ENCODE measurements at places on chromosomes 1 and 21.

GRCh38 chr1:116265931-116266863 is 106.8 kb upstream of the ATP1A1 start:
- no peak for DNase-seq

GRCh38 chr21:35448876-35449599 is 399.9 kb upstream of the RUNX1 start:
- no peak for DNase-seq

DNA sequence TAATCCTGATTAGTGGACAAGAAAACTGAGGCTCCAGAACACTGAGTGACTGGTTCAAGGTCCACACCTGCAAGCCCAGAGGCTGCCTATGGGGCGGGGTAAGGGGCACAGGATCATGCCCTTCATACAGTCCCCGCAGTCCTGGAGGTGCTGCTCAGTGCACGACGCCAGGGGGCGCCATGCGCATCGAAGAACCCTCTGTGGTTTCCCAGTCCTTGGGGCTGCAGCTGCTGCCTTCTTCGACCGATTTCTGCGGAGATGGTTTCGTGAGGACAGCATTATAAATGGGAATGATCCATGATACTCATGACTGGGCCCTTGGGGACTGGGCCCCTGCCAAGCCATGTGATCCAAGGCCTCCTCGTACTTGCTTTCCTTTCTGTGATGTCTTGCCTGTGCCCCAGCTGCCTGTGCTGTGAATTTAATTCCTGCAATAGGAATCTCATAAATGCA is 37.1 kb upstream of the ARHGEF10L start:
- DNase-seq = peak; percentile 52

DNA sequence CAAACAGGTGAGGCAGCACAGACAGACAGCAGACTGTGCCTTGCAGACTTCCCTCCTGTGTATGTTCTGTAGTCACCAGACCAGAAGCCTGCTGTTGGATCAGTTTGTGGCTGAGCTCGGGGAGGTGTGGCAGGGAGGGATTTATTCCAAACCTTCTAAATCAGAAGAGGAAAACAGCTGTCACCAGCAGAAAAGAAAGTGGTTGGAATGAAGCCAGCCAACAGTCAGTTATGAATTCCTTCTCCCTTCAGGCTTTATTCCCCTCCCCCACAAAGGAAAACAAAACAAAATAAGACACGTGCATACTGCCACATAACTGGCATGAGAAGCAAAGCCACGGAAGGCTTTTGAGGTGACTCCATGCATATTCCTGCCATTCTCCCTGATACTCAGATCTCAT is 19.0 kb upstream of the PIGV start:
- no peak for DNase-seq

GRCh38 chr1:117616967-117617366 is 11.1 kb downstream of the TENT5C start:
- DNase-seq = no peak

DNA sequence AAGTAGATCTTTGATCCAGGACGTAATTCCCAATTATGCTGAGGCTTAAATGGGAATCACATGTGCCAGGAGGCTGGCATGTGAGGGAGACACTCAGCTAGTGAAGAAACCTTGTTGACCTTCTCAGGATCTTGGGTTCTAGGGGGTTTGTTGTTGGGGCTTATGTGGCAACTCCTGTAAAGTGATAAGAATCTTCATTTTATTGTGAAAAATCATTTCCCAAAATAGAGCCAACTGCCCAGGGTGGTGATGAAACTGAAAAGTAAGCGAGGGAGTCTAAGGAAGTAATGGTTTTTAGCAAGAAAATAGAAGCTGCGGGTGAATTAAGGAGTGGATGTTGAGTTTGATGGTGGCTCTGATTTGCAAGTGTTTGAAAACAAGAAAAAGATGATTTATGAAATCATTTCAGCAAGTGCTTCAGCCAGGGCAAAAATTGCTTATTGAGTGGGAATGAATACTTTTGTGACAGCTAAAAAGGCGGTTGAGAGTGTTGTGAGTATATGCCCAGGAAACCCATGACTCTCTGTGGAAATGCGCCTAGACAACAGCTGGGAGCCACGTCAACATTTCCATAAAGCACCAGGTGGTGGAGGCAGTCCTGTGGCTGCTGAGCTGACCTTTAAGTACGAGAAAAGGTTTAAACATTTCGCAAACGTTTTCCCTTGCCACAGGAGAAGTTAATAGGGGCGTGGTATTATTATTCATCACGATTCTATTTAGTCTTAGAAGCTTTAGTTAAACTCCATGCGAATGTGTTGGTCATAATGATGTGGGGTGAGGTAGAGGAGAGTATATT is 102.7 kb downstream of the HMGB4 start:
- DNase-seq = no peak

GRCh38 chr1:17011092-17011438 is 663 bp downstream of the ATP13A2 start:
- no peak for DNase-seq

GRCh38 chr21:33028773-33029384 is 3.1 kb downstream of the OLIG2 start:
- DNase-seq = no peak

DNA sequence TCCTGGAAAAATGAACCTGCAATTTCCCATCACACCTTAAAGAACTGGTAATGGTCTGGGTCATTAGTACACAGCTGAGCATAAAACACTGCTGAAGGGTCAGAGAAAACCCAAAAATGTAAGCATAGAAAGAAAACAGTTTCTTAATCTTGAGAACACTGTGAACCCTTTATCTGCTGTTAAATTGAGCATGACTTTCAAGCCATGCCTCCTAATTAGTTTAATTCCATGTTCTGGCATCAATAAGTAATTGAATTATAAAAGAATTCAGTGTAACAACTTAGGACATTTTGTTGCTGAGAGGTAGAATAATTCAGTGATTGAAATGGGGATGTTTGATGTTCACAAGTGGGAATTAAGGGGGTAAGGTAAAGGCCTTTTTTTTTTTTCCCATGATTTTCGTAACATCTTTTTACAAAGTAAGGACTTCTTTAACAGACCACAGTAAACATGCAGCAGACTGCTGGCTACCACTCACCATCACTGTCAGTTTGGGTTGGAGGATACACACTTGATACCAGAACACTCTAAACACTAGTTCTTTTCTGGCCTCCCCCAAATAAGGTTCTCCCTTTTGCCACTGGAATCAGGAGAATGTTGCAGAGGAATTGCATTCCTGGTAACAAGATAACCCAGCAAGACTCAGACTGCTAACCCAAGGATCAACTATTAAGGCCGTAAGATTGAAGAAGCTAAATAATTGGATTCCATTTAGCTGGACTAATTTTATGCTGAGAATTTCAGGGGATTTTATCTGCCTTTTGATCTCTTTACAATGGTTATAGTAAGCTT is 3.0 kb downstream of the RWDD3 start:
- no peak for DNase-seq

DNA sequence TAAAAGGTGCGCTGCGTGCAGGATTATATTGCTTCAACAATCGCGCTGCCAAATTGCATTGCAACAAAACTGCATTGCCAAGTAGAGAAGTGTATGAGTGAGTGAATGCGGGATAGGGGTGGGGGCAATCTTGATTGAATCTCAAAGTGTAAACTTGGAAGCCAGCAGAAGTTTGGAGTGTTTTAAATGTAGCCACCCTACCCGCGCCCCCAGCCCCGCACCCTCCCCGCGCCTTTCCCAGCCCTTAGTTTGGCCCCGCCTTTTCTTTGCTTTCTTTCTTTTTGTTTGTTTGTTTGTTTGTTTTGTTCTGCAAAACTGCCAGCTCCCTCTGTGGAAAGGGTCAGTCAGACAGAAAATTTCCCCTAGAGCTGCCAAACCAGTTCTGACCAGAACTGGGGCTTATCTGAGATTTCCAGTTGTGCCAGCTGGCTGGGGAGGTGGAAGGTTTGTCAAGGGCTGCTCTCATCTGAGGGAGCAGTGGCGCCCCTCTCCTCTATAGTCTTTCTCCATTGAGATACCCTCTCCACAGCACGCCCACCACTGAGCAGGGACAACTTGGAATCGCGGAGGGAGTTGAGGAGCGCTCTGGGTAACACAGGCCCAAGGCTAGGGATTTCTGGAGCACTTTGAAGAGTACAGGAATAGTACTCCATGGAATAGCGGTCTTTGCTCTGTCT is 666 bp upstream of the BEND5 start:
- no peak for DNase-seq

- DNase-seq = no peak
These were observed 36.6 kb upstream of the HMGN1 start for GRCh38 chr21:39385299-39386145.

GRCh38 chr21:27292783-27293182 is 325.9 kb upstream of the ADAMTS5 start:
- DNase-seq = no peak

DNA sequence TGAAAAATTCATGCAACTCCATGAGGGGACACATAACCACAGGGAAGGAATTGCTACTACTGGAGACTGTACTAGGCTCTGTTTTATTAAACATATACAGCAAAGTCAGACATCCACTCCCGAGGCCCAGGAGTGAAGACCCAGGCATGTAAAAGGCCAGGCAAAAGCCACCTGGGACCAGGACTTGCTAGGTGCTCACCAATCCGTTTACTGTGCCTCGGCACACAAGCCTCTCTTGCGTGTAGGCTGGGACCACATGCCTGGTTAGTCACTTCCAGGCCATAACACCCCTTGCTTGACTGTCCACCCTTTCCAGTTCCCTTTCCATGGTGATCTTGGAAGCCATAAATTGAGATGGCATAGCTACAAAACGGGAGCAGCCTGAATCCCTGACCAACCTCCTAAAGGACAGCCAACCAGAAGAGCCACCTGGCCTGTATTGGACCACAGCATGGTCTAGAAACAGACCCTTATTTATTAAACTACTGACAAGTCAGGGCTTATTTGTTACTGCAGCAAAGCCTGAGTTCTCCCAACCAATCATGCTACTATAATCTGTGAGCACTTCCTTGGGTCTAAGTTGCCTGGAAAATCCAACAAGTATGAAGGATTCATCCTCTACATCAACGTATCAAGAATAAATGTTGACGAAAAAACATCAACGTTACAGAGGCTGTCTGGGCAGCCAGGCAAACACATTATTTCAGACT is 39.7 kb downstream of the URB1 start:
- DNase-seq = no peak

DNA sequence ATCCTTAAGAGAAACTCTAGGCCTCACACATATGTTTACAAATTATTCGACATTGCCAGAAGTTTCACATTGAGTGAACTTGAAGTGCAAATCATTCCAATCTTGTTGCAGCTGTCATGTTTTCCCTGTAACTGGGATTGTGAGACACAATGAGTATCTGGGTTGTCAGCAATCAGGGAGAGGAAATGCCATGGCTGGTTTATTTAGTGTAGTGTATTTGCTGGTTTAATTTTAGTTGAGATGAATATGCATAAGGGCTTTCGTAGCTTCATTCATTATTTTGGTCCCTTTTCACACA is 54.2 kb upstream of the USP1 start:
- no peak for DNase-seq

GRCh38 chr1:150530491-150531159 is 15.1 kb downstream of the FALEC start:
- DNase-seq = no peak

- no peak for DNase-seq
These were observed 107.6 kb upstream of the GORAB start for GRCh38 chr1:170424346-170424745.

DNA sequence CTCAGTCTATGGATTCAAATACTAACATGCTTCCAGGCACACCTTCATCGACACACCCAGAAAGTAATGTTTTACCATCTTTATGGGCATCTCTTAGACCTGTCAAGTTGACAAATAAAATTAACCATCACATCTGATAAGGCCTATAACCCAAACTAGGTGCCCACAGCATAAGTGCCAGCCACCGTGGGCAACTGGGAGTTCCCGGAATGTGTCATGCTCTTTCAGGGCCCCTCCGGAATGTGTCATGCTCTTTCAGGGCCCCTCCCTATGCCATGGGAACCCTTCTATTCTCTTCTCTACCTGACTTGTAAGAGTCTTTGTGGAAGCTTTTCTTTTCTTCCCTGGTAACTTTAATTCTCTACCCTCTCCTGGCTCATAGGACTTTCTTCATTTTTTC is 26.6 kb downstream of the KRTAP24-1 start:
- DNase-seq = no peak

- no peak for DNase-seq
These were observed 3.3 kb downstream of the AKT3 start for GRCh38 chr1:243846761-243847160.

- DNase-seq = no peak
These were observed 166.8 kb upstream of the CAMK1G start for GRCh38 chr1:209416716-209417115.

DNA sequence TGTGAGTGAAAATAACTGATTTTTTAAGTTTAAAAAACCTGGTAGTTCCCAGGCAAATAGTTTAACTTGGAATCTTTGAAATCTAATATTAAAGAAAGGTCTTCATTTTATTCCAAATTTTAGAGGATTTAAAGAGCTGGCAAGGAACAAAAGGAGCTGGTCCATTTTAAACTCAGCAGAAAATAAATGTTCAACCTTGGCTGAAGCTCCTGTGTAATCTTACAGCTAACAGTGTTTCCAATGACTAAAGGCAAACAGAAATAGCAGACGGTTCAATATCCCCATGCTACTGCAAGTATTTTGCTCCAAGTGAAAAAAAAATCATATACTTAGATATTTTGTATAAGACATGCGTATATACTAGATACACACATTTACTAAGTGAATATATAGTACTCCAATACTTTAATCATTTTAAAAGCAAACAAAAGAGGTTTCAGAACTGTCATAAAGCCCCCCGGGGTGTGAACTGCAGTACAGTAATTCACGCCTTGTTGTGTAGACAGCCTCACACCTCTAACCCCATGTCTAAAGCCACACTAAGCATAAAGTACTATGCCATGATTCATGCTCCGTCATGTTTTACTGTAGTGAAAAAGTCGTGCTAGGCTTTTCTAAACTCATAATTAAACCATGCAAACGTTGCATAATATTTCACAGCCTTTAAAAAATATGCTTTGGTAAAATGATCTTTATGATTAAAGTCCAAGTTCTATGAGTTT is 132.2 kb downstream of the CLIC6 start:
- DNase-seq = no peak
